ENCODE measurements at places on chromosomes 12 and 14.

DNA sequence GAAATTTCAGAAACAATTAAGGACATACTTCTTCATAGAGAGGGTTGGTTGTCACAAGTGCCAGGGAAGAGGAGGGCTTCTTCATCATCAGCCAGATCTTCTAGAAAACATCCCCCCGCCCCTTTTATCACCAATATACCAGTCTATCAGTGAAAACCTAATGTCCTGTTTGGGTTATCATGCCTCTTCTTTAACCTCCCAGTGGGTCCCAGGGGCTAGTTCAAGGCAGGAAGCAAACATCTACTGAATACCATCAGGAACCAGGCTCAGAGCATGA, 13.3 kb upstream of the KRT86 start:
- no peak for DNase-seq

DNA sequence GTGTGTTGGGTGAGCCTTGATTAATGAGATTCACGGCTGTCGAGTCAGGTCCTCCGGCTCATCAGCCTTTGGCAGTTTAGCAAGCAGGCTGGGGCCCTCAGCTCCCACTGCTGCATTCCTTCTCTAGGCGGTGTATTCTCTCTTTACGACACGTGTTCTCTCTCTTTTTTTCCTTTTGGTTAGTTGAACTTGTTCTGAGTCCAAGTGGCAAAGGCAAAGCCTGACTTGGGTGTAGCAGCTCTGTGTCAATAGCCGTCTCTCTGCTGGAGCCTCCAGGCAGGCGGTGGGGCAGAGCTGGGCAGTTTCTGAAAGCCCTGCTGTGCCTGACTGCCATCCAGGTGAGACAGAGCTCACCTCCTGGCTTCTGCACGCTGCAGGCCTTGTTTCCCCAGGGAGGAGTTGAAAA, 46.6 kb downstream of the SUSD6 start:
- no peak for DNase-seq

DNA sequence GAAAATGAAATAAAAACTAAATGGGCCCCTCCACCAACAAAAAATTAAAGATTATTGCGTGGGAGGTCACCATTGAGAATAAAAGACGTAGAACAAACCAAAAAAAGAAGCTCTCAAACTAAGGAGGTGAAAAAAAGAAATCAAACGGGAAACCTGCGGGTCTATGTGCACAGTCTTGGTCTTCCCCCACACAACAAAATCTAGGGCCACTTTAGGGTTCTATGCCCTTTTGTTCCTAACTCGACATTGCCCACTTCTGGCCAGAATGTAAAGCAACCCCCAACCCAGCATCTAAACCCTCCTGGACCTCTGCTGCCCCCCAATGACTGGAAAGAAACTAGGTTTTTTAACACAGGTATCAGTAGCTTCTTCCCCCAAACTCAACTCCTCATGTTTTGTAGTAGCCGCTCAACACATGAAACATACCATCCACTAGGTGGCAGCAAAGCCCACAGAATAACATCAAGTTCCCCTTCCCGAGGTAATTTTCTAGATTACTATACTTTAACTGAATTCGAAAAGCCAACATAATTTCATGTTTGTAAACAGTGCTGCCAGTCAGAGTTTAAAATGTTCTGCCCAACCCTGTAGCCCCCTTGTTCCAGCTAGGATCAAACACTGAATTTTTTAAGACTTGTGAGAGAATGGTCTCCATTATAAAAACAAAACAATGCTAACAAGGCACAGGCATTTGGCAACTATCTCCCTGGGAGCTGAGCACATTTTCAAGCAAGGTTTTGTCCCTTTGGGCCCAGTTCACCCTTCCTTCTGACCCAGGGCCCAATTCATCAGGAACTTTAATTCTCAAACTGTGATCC, 18.7 kb downstream of the DAD1 start:
- peak; percentile 94 for DNase-seq

GRCh38 chr14:22512106-22512814, 76.8 kb downstream of the DAD1 start:
- no peak for DNase-seq

GRCh38 chr14:90903101-90903500, 86.9 kb upstream of the TTC7B start:
- DNase-seq, result peak; percentile 51

GRCh38 chr12:75507086-75507485, 4.3 kb downstream of the KRR1 start:
- DNase-seq, result no peak

DNA sequence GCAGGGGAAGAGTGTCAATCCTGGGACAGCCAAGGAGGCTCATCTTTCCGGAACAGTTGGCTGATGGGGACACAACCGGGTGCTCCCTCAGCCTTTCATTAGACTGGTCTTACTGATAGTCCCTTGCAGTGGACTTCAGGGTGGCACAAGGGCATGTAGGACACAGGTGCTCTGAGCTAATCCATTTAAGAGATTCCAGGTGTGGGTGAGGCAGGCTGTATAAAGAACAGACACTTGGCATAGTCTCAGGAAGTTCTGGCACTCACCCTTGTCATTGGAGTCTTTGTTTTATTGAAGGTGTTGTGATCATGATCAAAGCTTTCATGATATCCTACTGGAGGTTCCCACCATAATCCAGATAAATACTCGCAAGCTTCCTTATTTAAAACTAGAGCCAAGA, 341.6 kb downstream of the EMP1 start:
- DNase-seq, result no peak

DNA sequence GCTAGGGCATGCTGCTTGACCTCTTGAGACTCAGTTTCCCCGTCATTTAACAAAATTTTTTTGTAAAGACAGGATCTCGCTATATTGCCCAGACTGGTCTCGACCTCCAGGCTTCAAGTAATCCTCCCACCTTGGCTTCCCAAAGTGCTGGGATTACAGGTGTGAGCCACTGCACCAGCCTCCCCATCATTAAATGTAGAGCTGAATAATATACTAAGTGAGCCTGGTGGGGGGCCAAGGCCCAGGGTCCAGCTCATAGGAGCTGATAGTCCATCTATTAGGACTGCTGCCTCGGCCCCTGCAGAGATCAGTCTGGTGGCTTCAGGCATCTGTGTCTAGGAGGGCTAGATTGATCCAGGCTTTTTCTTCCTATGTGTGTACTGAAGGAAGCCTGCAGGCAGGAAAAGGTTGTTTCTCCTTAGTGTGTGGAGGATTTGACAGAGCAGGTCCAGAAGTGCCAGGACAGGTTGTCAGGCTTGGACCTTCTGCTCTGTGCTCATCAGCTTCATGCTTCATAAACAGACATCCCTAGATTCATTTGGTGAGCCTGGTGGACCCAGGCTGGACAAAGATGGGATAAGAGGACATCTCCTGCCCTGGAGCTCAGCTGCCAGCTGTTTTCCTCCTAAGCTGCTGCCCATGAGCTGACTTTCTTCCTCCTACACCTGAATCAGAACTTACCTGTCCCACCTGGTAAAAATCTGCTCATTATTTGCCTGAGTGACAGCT, 135.4 kb downstream of the ZFP36L1 start:
- no peak for DNase-seq

DNA sequence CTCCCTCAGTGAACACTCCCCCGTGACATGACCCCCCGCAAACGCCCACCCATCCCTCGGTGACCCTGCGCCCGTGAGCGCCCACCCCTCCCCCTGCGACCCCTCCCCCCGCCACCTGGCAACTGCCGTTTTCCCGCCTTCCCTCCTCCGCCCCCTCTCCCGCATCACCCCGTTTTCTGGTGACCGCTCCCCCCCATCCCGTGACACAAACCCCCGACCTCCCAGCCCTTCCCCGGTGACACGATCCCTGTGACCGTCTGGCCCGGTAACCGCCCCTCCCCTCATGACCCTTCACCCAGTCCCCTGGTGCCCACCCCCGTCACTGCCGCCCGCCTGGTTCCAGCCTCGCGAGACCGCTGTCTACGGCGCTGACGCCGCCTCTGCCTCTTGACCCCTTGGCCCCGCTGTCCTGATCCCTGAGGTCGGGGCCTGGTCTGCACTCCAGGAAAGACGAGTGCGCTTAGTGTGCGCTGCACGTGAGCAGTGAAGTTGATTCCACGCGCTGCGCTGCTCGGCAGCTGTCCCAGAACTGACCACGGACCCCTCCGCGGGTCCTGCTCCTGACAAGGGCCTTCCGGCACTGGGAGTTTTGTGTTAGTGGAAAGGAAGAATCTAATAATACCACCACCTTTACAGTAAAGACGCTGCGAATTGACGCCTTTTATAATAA, 59.4 kb downstream of the DDX51 start:
- DNase-seq, result peak; percentile 53

DNA sequence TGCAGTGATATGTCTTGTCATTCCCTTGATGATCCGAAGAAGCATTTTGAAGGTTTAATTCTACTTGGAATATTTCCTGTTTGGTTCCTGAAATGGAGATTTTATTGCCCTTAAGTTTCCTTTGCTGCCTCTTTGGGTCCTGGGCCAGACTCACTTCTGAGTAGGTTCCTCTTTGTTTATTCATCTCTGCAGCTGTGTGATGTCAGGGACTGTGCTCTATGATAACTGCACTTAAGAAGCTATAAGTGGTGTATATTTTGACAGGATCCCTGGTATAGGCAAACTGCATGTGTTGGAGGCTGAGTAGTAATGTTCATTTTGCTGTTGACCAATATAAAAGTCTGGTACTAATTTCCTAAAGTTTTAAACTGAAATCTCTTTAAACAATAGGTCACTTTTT, at the start of gene KLRC4:
TSS of gene KLRC4 (minus strand) at position 366 of the 400 bp plus-strand sequence. CDS start at position 184, 182 bp downstream.
- DNase-seq, result peak; percentile 24

DNA sequence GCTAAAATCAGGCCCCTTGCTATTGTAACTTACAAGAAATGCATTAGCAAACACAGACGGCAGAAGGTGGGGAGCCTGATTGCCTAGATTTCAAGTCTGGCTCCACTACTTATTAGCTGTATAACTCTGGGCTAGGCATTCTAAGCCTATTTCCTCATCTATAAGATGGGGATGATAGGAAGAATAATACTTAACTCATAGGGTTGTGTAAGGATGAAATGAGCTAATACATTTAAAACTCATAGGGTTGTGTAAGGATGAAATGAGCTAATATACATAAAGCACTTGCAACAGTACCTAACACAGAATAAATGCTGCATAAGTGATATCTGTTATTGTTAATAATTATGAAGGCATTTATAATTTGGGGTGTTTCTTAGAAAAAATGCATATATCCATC, 60.1 kb upstream of the DIO2 start:
- DNase-seq, result no peak

- no peak for DNase-seq
Measured at GRCh38 chr12:104384141-104384880, 72.4 kb upstream of the CHST11 start.

- DNase-seq, result no peak
Measured at GRCh38 chr12:114218136-114218535, 187.8 kb downstream of the TBX5 start.

DNA sequence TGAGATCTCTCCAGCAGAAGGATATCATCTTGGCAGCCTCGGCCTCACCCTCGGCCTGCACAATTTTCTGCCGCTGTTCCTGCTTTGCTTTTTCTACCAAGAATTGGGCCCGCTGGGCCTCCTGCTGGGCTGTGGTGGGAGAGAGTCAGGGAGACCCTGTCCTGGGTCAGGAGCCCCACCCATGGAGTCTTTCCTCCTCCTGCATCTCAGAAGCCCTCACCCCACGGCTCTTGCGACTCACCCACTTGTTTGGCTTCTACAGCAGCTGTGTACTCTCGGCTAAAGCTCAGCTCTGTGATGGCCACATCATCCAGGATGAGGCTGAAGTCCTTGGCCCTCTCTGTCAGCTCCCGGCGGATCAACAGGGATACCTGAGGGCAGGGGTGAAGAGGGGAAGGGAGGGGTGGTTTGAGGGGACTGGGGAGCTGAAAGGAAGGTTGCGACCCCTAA, 2.8 kb downstream of the PHB2 start:
- DNase-seq, result no peak

DNA sequence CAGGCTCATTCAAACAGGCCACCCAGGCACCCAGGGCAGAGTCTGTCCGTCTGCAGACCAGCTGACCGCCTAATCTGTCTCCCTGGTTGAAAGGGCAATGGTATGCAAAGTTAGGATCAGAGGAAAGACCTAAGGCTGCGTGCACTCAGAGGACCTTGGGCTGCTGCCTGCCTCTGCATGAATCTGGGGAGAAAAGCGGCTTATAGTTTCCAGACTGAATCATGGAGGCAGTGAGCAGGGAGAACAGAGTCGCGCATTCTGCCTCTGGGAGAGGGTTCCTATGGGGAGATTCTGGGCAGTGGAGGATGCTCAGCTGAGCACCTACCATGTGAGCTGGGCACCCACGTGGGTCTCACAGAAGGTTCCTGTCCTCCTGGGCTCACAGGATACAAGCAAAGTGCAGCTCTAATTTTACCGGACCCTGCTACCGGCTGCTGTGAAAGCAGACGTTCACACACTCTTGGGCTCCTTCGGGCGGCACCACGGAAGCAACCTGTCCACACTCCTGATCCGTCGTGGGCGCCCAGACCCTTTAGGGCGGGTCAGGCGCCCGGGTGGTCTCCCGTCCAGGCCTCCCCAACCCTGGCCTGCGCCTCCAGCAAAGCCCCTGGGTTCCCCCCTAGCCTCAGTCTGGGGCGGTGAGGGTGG, 772 bp downstream of the SCARB1 start:
- DNase-seq, result no peak

DNA sequence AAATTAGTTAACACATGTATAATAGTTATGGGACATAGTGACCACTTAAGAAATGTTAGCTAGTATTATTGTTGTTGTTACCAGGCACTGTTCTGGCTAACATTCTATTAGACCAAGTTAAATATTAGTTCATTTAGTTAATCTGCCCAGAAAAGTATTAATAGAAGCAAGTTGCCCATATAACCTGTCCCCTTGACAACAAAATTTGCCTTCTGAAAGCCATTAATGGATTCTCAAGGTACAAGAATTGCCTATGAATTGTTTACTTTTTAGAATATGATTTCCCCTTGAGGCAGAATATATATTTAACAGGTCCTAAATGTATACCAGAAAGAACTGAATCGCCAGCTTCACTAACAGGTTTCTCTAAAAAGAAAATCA, 167.3 kb upstream of the TMCC3 start:
- DNase-seq, result no peak

GRCh38 chr12:118534003-118534402, 157.6 kb downstream of the SUDS3 start:
- no peak for DNase-seq

DNA sequence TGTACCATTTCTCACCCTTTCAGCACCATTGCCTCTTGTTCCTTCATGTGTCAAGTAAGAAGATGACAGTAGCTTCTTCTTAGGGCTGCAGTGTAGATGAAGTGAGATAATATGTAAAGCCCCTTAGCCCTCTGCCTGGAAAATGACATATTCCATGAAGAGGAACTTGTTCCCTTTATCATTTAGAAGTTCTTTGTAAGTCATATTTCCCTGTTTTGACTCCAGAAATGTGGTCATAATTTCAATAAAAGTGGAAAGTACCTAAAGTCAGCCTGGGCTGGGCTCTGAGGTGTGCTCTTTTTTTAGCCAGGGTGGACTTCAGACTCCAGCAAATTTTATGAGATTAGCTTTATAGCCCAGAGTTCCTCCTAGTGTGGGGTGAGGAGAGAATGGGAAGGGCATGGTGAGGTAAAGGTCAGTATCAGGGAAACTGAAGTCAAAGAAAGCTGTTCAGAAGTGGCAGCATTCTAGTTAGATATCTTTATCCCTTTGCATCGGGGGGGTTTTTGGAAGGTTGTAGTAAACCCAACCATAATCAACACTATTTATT, 92.5 kb downstream of the TMCC3 start:
- DNase-seq, result no peak
